ENCODE measurements at places on chromosomes 3 and 15. TPM values are rescaled to one million over a fixed set of nuclear protein-coding genes. Genes with fewer than 3 reads are reported as not detected.

KPNA4 gene
- total RNA-seq, result 19.5 TPM

KIF23 gene
- 67.5 TPM for total RNA-seq

RAB6B gene
- total RNA-seq, result 1.5 TPM

FETUB gene
- not detected for total RNA-seq

SPG11 gene
- 21.6 TPM for total RNA-seq

SLC2A2 gene
- total RNA-seq, result not detected

PDE12 gene
- total RNA-seq, result 7.6 TPM

DNA sequence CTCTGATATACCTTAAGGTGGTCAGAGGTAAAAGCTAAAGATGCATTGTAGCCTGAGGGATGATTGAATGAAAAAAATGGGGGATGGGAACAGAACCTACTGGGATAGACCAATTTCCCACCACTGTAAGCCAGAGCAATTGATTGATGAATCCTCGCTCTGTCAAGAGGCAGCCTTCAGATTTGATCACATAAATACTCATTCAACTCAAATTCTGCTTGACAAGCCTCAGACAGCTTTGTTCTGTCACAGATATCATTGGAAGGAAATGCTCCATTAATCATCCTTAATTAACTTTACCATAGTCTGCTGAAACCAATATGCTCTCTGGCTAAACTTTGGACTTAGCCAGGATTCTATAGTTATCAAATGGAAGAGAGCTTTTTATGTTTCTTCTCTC, 467.8 kb downstream of the MECOM start:
- no peak for DNase-seq

GRCh38 chr3:13705051-13705450, 156.1 kb downstream of the FBLN2 start:
- no peak for DNase-seq

- no peak for DNase-seq
Measured at GRCh38 chr3:188339410-188340295, 185.7 kb downstream of the LPP start.

DNA sequence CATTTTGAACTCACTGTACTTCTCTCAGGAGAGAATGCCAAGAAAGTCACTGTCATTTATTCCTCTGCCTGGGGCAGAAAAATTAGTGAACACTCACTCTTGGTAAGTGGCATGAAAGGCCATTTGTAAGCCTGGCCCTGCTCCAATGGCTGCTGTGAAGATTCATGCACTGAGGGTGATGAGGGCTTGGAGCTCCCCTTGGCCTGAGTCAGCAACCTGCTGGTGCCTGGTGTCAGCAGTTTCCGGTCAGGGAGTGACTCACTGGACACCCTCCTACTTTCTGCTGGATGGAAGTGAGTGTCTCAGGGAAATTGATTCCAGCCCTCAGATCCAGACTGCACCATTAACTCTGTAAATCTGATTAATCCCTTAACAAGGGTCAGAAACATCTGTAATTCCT, 37.6 kb downstream of the TRA2B start:
- peak; percentile 91 for DNase-seq

DNA sequence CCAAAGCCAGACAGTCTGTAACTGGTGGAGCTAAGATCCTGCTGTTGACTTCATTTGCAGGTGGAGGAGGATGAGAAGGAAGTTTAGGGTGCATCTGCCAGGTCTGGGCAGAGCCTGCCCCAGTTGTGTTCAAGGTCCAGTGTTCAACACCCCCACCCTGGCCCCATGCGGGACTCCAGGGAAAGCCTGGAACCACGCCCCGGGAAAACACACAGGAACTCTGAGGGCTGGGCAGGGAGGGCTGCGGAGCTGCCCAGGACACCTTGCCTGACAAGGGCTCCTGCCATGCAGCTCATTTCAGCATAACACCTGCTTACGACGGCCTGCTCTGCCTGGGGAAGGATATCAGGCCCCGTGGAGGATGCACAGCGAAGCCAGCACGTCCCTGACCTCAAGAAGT, 286.3 kb downstream of the XXYLT1 start:
- DNase-seq, result no peak

DNA sequence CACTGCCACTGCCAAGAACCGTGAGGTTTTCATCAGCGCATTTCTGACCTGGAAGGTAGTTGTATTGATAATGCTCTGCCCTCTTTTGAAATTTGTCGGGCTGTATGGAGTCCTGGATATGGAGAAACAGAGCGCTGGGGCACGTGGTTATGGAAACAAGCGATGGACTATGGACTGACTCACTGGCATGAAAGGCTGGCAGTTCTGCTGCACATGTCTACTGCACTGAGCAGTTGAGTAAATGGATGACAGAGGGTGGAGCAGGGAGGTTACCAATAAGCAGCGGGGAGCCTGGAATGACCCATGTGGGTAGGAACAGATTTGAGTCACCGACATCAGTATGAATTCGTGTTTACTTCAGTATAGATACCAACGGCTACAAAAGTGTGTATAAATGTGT, 429.5 kb downstream of the OCA2 start:
- DNase-seq, result no peak

- peak; percentile 44 for DNase-seq
Measured at GRCh38 chr3:66472313-66473134, 28.3 kb downstream of the LRIG1 start.

GRCh38 chr3:27079427-27080257, 289.5 kb downstream of the NEK10 start:
- DNase-seq, result no peak

DNA sequence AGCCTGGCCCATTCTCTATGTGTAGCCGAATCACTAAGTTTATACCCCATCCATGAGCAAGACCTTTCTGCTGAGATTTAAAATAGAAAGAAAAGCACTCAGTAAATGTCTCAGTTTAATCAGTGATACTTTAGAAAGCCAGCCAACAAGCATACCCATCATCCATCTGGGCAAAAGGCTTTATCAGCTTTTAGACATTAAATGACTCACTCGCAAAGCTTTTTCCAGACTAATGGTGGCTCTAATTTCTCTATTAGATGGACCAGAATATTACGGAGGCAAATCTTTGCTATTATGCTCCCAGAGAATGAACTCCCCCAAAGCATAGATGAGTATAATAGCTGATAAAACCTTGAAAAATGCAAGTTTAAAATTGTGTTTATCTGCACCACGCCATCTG, 727.8 kb downstream of the GBE1 start:
- DNase-seq, result no peak

- DNase-seq, result no peak
Measured at GRCh38 chr3:73203101-73203500, 141.6 kb downstream of the EBLN2 start.

GRCh38 chr15:65964792-65965433, 95.6 kb downstream of the RAB11A start:
- DNase-seq, result no peak

GRCh38 chr3:36512555-36512954, 132.3 kb downstream of the STAC start:
- DNase-seq, result no peak

DNA sequence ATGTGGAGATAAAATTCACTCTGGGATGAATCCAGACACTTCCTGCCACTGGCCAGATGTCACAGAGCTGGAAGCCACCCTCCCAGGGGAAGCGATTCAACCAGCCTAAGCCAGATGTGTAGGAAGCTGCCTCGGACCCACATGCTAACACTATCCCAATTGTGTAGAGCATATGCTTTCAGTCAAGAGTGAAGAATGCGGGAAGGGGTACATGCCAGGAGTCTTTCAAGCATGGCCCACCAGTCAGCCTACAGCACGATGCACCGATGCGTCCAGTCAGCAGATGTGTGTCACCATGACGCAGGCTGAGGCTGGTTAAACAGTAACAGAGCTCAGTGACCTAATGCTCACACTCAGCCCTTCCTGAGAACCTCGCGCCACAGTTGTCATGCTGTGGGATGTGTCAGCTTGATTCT, 38.8 kb upstream of the BNC1 start:
- DNase-seq, result peak; percentile 29

GRCh38 chr3:11929531-11929930, 74.7 kb upstream of the SYN2 start:
- no peak for DNase-seq

GRCh38 chr3:144052275-144052674, 80.7 kb downstream of the DIPK2A start:
- DNase-seq, result no peak

DNA sequence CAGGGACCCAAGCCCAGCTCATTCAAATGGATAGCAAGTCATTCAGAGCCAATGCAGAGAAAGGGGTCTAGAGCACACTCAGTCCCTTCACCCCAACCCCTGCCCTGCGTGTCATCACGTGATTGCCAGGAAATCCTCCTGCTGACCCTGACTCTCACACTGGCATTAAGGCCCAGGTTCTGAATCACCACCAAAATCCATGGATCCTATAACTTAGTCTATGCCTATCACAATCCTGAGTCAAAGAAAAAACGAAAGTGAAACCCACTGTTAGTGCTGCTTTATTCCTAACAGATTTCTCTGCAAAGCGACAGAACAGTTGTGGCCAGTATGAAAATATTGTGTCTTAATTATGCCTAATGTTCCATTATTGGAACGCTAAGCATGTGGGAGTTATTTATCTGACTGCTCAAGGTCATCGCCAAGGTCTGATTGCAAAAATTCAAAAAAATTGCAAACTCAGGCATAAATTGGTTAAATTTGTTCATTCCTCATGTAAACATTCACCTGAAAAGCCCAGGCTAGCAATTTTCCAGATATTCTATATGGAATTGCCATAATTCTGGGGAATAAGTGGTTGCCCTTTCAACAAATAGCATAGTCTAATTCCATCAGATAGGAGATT, 108.7 kb upstream of the EIF1B start:
- no peak for DNase-seq

- no peak for DNase-seq
Measured at GRCh38 chr3:177300039-177300833, 103.0 kb upstream of the TBL1XR1 start.

DNA sequence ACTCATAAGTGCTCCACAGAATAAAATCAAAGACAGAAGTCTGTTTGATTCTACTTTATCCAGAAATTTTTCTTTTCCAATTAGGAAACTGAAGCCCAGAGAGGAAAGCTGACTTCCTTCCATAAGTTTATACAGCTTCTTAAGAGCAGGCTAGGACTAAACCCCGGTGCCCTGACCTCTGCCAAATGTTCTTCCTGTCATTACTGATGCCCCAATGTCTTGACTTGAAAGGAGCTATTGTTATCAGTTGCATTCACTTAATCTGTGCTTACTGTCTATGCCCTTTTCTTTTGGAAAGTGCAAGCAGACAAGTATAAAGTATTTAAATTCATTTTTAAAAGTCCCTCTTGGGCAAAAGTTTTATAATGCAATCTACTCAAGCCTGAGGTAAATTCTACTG, 18.1 kb downstream of the CD200 start:
- no peak for DNase-seq

GRCh38 chr3:59831394-59831793, 781.6 kb upstream of the CFAP20DC start:
- no peak for DNase-seq

GRCh38 chr15:66721501-66721937, 19.5 kb downstream of the SMAD6 start:
- DNase-seq, result no peak

- peak; percentile 20 for DNase-seq
Measured at GRCh38 chr3:64074060-64074459, 50.8 kb upstream of the PSMD6 start.

GRCh38 chr15:33098094-33099058, 96.1 kb downstream of the FMN1 start:
- DNase-seq, result peak; percentile 43

GRCh38 chr3:129723558-129724324, 117.3 kb upstream of the PLXND1 start:
- peak; percentile 76 for DNase-seq

DNA sequence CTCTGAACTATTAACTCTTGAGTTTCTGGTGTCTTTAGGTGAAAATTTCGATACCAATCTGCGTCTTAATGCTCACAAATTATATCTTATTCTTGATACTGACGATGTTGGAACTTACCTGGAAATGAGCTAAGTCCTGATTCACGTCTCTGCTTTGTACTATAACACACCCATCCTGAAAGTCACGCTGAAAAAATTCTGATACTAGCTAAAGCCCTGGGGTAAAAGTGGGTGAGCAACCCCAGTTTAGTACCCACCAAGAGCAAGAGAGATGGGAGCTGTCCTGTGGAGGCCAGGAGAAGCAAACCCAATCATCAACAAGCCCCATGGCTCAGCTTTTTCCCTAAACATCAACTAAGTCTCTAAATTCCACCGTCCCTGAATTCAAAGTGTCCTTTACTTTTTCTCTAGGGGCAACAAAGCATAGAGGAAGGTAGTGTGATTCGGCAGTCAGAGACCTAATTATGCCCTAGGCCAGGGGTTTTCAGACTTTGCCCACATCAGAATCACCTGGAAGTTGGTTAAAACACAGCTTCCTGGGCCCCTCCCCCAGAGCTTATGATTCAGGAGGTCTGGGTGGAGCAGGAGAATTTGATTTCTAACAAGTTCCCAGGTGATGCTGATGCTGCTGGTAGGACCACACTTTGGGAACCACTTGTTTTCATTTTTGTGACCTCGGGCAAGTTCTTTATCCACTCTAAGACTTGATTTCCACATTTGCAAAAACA, 90.2 kb downstream of the OSBPL10 start:
- DNase-seq, result no peak

DNA sequence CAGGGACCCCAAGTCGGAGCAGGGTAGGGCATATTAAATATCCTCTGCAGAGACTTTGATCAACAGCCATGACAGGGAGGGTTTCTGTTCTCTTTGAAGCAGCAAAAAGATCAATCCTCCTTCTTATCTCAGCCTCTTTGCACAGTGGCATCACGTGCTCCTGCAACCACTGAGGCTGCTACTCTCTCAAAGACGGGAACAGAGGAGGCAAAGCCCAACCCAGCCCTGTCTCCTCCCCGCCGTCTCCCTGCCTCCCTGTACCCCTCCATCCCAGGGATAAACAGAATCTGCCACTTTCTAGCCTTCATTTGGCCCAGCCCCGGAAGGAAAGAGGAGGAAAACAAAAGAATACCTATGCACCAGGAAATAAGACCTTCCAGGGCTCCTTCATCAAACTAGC, 7.5 kb upstream of the TBC1D21 start:
- DNase-seq, result no peak

- no peak for DNase-seq
Measured at GRCh38 chr15:25182736-25183445, 228.1 kb downstream of the SNRPN start.

DNA sequence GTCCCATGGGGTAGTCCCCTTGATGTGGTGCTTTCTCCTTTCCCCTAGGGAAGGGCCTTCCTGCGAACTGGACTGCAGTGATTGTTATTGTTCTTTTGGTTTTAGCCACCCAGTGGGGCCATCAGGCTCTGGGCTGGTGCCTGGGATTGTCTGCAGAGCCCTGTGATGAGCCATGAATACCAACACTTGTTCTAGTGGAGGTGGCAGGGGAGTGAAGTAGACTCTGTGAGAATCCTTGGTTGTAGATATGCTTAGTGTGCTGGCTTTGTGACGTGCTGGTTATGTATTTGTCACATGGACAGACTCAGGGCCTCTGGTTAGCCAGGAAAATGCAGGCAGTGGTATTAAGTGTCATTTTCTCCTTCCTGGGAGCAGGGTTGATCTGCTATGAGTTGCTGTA, 51.8 kb upstream of the NDUFB4 start:
- no peak for DNase-seq
